ENCODE measurements at places on chromosomes 16 and 17.

DNA sequence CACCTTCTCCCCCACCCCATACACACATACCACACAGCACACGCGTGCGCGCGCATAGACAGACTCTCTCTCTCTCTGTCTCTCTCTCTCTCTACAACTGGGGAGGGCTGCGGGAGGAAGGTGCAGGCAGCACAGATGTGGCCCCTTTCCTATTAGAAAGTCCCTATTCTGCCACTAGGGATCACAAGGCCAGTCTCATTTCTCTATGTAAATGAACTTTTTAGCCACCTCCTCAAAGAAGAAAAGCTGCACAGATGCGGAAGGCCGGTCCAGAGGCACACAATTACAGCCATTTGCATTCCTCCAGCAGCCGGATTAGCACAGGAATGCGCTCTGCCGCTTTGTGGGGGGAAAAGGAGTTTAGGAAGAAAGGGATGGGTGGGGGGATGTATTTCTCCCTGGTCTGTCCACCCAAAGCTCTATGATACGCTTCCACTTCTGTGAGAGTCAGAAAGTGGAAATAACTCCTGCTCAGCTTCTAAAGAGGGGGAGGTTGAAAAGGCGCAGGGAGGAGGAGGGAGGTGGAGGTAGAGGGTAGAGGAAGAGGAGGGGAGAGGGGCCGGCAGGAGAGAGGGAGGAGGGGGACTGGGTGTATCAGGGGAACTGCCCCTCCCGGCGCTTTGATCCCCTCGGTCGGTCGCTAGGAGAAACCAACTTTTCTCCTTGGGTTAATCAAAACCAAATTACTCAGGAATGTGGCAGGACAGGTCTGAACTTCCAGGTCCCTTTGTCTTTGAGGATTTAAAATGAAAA is 11.7 kb downstream of the ZFHX3 start:
- no peak for DNase-seq

DNA sequence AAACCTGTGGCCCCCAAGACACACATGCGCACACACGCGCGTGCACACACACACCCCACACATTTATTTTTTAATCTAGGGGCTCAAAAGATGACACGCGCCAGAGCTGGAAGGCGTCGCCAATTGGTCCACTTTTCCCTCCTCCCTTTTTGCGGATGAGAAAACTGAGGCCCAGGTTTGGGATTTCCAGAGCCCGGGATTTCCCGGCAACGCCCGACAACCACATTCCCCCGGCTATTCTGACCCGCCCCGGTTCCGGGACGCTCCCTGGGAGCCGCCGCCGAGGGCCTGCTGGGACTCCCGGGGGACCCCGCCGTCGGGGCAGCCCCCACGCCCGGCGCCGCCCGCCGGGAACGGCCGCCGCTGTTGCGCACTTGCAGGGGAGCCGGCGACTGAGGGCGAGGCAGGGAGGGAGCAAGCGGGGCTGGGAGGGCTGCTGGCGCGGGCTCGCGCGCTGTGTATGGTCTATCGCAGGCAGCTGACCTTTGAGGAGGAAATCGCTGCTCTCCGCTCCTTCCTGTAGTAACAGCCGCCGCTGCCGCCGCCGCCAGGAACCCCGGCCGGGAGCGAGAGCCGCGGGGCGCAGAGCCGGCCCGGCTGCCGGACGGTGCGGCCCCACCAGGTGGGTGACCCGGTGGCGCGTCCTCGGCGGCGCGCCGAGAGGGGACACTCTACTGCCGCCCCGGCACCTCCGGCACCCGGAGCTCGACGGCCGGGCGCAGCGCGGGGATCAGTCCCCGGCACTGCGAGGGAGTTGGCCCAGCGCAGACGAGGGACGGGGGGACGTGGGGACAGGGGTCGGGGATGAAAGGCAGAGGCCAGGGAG is at the start of gene STAT5A:
Gene STAT5A, plus strand, starts transcription at position 522 of the 826 bp plus-strand sequence. CDS start 914 bp downstream, outside the sequence.
- DNase-seq, result peak; percentile 29

DNA sequence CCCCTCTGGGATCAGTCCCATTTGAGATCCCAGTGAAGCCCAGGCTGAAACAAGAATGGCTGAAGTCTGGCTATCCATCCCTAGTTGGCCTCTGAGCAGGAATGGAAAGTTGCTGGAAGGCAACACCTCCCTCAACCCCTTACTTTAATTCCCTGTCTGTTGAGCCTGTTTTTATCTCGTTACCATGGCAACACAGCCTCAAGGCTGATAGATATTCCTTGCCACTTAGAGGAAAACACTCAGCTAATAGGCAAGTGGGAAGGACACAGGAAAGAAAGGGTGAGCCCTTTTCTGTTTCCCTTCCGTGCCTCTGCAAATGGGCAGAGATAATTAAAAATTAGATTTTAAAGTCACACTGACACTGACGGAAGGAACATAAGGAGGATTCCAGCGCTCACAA is 75.5 kb upstream of the CLEC3A start:
- DNase-seq, result no peak

DNA sequence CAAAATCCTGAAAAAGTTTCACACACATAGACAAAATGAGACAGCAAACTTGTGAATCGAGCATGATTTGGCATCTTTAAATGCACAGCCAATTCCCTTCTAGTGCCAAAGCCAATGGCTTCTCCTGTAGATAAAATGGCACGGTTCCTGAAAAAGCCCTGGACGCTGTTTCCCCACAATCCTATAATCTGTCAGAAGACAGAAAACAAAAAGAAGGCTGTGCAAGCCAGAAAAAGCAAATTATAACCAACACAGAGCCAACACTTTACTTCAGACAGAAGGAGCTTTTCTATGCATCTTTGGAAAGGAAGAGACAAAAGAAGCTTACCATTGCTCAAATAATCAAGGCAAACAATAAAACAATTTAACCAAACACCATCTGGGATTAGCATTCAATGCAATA is 23.8 kb downstream of the FAM222B start:
- no peak for DNase-seq

- no peak for DNase-seq
These were observed 193.7 kb upstream of the TBX2 start for GRCh38 chr17:61205931-61206330.

- DNase-seq, result no peak
These were observed 533 bp upstream of the MEFV start for GRCh38 chr16:3256866-3257465.

DNA sequence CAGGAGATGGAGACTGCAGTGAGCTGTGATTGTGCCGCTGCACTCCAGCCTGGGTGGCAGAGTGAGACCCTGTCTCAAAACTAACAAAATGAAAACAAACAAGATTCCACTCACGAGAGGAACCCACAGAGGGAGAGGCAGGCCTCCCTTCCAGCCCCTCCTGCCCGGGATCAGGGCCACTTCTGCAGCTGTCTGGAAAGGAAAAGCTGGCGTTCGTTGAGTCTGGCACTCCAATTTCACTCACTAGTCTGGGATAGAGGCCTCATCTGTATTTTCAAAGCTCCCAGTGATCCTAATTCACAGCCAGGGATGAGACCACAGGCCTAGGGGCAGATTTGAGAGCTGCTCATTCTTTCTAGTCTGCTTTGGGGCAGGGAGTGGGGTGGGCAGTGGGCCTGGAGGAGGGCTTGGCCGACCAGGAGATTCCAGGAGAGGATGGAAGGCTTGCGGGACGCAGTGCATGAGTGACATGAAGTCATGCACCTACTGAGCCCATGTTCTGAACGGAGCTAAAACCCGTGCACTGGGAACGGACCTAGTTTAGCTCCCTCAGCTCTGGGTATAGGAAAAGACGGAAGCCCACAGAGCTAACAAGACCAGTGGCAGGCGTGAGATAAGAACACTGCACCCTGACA is 54.0 kb downstream of the COTL1 start:
- no peak for DNase-seq

Measured in NCI-H2081 treated with DMSO at 0.1 percent for 48 hours (cell line).